ENCODE measurements at places on chromosomes 7 and 10.
A peak's percentile ranks its signal among the peaks of the same experiment; 100 is the strongest.

DNA sequence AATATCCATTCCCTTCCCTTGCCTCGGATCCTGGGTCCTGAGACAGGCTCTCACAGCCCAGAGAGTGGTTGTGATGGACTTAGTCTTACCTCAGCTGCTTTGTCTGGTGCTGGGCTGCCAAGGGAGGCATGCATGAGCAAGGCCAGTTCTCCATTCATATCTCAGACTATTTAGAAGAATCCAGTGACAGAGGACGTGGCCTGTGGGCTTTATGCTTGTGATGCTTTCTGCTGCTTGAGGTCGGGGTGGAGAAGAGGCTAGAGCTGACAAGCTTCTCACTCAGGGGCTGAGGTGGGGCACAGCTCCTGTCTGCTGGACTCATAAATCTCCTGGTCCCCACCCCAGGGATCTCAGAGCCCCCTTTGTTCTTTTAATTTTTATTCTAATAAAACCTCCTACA is 66.8 kb downstream of the DNAJC12 start:
- no peak for DNase-seq

DNA sequence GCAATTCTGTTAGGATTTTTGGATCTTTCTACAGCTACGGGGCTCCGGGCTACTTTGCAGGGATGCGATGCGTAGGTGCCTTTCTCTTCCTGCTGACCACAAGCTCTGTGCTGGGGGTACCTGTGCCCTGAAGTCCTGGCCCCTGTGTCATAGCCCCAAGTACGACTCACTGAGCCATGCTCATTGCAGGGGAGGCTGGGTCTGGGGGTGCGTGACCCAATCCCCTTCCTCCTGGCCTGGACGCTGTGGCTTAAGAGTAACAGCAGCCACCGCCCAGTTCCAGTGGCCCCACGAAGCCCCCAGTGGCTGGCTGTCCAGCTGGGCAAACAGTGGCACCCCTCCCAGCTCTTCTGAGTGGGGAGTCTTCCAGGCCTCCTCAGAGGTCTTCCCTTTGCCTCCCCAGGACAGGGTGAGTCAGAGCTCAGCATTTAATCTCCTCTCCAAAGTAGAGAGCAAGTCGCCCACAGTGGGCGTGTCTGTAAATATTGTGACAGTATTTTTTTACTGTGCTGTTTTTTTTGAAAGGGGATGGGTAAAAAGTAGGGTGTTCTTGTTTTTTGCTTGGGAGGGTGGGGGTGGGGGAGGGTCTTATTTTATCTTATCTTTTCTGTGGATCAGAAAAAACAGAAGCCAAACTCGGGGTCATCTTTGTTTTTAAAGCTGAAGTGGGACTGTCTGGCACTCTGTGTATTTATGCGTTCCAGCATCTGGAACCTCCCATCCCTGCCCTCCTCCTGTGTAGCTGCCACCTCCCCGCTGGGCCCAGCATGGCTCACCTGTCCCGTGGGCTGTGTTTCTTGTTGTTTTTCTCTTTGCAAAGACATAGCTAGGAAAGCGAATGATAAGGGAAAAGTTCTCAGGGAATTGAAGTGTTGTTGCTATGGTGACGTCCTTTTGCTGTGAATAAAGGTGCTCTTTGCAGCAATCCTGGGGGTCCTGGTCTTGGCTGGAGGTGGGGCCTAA is 8.2 kb downstream of the LFNG start:
- no peak for DNase-seq

- peak; percentile 72 for DNase-seq
Observed at GRCh38 chr10:68332259-68333057, at the start of gene PBLD. Gene PBLD, minus strand, starts transcription at chr10:68332928. Its CDS starts 26,084 bp downstream, at chr10:68306844.

- no peak for DNase-seq
Observed at GRCh38 chr7:80440883-80441282, 71.0 kb downstream of the GNAT3 start.

DNA sequence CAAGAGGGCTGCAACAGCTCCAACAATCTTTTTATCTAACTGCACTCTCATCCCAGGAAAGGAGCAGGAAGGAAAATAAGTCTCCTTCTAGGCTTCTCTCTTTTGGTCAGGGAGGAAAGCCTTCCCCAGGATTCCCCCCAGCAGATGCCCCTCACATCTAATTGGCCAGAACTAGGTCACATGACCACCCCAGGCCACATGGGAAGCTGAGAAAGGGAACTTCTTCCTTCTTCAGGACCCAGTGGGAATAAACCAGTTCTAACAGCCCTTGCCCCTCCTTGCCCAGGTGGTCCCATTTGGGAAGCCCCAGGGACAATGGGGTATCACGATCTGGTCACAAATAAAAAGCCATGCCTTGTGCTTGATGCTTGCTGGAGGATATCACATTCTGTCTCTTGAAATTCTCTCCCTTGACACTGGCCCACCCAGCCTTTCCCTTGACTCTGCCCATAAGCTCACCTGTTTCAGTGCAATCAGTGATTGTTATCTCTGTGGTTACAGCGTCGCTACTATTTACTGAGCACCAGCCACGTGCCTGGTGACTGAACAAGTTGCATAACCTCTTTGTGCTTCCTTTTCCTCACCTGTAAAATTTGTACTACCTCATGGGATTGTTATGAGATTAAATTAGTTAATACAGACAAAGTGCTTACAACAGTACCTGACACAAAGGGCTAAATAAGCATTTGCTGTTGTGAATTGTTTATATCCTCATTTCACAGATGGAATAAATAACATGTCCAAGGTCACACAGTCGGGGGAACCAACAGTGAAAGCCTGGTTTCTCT is 9.0 kb upstream of the TACR2 start:
- no peak for DNase-seq

GRCh38 chr7:133670250-133670649 is 417.4 kb downstream of the EXOC4 start:
- no peak for DNase-seq

DNA sequence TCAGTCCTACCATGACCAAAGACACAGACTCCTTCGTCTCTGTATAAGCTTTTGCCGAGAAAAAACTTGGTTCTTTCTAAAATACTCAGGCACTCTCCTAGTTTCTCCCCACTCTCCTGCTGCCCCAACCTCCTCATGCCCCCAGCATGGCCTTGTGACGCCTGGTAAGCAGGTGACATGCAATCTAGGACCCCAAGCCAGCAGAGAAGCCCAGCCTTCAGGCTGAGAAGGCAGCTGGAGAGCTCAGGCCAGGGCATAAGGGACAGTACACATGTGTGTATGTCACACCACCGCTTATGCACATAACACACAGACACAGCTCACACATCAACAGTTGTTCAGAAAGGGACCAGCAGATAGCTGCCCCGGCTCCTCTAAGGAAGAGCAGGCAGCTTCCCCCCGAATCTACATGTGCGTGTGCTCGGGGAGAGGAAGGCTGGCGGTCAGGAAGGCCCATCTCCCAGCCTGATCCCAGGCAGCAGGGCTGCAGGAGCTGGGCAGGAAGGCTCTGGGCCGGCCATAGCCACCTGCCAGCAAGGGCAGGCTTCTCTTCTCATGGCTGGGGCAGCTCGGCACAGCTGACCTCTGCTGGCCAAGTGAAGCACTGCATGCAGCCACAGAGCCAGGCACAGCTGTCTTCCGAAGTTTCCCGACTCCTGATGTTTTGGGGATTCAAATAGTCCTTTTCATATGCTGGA is 8.5 kb downstream of the DDX56 start:
- no peak for DNase-seq

GRCh38 chr7:77434570-77435275 is 18.6 kb upstream of the GSAP start:
- DNase-seq: no peak

- no peak for DNase-seq
Observed at GRCh38 chr7:157513682-157514081, 176.9 kb downstream of the DNAJB6 start.

DNA sequence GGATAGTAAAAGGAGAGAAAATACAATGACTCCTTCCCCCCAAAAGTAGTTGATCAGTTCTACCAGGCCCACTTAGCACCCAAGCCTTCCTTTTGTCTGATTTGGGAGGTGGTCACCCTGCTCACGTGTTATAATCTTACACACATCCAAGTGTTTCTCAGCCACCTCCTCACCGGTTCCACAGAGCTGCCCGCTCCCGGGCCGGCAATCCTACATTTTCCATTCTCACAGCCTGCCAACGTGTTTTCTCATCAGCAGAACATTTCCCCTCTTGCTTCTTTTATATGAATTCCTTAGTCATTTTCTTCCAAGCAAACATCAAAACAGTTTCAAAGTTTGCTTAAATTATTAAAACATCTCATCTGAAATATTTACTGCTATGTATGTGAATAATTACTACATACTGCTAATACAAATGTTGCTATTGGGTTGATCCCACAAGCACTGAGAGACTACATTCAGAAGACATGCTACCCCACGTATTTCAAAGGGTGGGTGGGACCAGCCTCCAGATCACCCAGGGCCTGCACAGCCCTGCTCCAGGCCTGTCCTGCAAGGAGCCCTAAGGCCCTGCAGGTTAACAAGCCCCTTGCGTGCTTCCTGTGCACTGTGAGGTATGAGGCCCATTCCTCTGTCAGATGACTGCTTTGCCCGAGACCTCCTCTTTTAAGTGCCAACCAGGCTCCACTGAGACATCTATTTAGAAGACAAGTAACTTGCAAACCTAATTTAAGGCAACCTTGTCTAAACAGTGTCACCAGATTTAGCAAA is 75.3 kb downstream of the GRB10 start:
- DNase-seq: no peak

DNA sequence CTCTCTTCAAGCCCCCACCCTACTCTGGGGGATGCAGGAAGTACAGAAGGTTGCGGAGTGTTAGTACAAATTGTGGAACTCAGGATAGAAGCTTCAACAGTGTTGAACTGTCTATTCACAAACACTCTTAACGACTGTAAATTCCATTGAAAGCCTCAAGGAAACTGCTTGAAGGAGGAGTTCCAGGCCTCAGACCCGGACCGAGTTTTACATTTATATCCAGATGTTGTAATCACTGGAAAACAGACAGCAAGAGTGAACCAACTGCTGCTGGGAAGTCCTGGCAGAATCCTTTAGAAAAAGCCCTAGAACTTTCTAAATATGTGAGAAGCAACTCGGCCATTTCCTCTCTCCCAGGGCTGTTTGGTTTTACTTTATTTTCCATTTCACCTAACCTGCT is 84.1 kb upstream of the LRRC18 start:
- DNase-seq: no peak

DNA sequence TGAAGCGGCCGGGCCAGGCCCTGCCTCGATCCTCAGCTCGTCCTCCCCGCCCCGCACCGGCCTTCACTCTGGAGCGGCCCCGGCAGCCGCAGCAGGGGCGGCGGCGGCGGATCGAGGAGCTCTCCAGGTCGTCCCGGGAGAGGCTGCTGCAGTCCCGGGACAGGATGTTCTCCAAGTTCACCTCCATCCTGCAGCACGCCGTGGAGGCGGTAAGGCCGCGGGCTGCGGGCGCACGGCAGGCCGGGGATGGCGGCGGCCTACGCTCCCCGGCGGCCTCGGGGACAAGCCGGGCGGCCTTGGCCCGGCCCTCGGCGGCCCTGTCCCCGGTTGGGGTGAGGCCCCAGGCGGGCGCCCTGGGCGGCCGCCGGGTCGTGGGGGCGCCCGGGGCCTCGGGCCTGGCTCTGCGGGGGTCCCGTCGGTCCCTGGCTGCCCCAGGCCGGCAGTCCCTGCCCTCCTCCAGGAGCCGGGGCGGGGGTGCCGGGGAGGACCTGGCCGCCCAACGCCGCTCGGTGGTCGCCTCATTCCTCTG is 399 bp downstream of the FHIP2A start:
- peak; percentile 36 for DNase-seq

DNA sequence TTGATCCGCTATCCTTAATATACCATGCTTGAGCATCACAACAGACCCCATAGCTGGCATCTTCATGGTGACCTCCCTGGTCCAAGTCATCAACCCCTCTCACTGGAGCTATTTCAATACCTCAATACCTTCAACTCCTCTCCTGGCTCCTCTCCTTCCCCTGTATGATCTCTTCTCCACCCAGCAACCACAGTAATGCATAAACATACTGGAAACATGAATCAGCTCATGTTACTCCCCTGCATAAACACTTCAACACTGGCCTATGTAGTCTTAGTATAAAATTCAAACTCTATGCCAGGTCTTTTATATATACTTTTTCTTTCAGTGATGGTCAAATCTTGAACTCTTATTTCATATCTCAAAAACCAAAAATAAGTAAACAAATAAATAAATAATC is 31.8 kb upstream of the TMEM273 start:
- DNase-seq: no peak

GRCh38 chr10:122420624-122421007 is 33.8 kb upstream of the ARMS2 start:
- no peak for DNase-seq

DNA sequence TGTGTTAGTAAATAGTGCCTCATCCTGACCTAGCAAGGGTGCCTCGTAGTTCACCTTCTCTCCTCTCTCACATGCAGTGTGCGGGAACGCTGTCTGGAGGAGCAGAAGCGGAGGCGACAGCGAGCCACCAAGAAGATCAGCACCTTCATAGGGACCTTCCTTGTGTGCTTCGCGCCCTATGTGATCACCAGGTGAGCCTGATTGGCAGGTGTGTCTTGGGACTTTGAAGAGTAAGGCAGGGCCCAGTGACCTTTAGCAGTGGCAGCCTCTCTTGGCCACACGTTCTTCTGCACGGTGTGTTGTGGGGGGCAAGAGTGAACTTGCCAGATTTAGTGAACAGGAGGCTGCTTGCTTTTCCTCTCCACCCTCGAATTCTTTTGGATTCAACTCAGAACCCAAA is 8.6 kb downstream of the GPR26 start:
- no peak for DNase-seq

DNA sequence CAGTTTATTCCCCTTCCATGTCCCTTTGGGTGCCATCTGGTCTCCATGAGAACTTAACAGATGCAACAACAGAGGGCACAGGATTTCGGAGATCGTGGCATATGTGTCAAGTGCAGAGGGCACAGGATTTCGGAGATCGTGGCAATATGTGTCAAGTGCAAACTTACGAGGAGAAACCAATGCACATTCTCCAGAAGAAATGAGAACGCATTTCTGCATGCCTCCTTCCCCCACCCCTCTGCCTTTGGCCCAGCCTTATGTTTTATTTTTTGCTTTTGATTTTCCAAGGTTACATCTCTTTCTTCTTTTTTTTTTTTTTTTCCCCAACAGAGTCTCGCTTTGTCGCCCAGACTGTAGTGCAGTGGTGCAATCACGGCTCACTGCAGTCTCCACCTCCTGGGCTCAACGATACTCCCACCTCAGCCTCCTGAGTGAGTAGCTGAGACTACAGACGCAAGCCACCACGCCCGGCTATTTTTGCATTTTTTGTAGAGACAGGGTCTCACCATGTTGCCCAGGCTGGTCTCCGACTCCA is 586 bp upstream of the ANKRD26 start:
- no peak for DNase-seq

GRCh38 chr10:103513380-103514060 is 20.0 kb downstream of the NEURL1 start:
- no peak for DNase-seq

DNA sequence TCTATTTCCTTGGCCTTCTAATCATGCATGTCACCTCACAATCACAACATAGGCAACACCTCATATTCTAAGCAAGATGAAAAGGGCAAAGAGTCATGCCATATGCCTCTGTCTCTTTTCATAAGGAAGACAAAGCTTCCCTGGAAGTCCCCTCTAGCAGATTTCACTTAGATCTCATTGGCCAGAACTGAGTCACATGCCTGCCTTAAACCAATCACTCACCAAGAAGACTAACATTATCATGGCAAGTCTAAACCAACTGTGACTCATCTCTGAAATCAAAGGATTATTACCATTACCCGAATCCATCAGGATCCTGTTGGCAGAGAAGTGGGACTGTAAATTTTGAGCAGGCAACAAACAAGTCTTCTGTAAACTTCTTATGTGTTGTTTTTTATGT is 27.8 kb downstream of the CAV1 start:
- no peak for DNase-seq

GRCh38 chr10:67250686-67251085 is 324.9 kb downstream of the LRRTM3 start:
- no peak for DNase-seq

GRCh38 chr7:130965515-130965914 is 231.5 kb upstream of the KLF14 start:
- no peak for DNase-seq
